ENCODE measurements at places on chromosomes 3 and 15.

DNA sequence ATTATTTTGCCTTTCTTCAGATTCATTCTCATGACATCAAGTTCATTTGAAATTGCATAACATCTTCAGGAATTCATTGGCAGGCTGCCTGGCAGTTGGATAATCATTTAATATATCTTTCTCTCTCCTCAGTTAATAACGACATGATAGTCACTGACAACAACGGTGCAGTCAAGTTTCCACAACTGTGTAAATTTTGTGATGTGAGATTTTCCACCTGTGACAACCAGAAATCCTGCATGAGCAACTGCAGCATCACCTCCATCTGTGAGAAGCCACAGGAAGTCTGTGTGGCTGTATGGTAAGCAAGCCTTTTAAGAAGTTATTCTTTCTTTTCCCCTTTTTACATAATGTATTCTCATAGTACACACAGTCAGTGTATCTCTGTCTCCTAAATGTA is 38.2 kb downstream of the TGFBR2 start:
- DNase-seq = peak; percentile 74

DNA sequence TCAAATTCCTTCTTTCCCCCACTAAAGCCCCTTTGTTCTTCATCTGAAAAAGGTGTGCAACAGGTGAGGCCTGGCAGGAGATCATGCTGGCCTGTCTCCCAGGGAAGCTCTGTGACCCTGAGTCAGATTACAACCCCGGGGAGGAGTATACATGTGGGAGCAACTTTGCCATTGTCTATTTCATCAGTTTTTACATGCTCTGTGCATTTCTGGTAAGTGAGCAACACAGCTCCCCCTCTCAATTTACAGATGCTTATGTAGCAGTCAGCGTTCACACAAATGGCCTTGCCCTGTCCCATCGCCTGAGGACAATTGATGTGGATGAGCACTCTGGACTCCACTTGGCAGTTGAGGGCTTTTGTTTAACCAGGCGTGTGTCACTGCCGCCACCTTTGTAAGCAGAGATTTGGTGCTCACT is 70.4 kb downstream of the CHDH start:
- no peak for DNase-seq

DNA sequence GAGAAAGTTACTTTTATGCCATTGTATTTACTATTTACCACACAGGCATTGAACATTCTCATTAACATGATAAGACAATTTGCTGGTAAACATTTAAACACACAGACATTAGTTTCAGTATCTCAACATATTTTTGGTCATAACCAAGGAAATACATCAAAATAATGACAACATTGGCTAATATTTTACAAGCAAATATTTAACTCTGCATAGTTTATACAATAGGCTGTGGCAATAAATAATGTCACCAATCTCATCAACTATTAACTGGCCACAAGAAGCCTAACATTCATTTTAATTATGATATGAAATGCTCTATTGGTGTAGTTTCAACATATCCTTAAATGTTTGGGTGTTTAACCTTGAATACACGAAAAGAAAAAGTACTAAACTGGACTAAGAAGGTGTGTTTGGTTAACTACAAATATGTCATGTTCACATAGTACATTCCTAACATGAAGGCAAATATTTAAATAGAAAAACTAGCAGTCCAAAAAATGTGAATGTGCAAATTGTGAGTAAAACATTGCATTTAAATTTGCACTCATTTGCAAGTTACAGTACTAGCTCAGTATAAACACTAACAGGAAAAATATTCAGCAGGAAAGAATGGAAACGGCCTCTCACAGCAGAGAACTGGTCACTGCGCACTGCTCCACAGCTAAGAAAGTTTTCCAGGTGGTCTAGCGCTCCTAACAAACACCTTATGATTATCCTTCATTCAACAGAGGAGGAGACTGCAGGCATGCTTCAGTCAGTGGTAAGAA is 106.6 kb downstream of the GLDN start:
- no peak for DNase-seq

- DNase-seq = no peak
These were observed 435.0 kb downstream of the MECOM start for GRCh38 chr3:169228522-169228921.

GRCh38 chr3:34020726-34021680 is 222.6 kb downstream of the PDCD6IP start:
- no peak for DNase-seq

- DNase-seq = no peak
These were observed 161.6 kb downstream of the GHSR start for GRCh38 chr3:172286548-172287148.

- DNase-seq = no peak
These were observed 18.1 kb downstream of the ANXA2 start for GRCh38 chr15:60379525-60380274.

GRCh38 chr3:106157411-106157810 is 288.6 kb upstream of the CBLB start:
- DNase-seq = no peak

DNA sequence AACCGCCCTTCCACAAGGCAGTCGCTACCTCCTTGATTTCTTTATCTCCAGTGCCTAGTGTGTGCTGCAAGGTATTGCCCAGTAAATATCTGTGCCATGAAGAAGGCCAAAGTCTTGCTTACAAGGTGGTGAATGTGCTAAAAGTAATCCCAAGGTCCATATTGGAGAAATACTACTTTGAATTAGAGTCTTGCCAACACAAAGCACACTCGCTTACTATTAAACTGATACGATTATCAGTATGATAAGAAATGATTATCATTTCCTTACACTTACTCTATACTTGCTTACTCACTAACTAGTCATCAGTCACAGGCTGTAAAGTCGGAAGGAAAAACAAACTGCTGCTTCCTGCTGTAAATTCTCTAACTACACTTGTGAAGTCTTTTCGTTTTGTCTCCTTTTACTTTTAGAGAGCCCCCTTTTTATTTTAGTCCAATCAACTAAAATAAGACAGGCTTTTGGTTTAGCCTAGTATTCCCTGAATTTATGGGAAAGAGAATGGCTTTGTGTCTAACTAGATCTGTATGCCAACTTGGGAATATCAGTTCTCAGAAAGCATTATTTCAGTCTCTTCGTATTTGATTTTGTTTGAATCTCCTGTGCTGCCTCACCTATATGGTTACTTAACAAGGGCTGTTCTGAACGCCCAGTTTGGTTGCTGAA is 107.1 kb upstream of the TSC22D2 start:
- no peak for DNase-seq

DNA sequence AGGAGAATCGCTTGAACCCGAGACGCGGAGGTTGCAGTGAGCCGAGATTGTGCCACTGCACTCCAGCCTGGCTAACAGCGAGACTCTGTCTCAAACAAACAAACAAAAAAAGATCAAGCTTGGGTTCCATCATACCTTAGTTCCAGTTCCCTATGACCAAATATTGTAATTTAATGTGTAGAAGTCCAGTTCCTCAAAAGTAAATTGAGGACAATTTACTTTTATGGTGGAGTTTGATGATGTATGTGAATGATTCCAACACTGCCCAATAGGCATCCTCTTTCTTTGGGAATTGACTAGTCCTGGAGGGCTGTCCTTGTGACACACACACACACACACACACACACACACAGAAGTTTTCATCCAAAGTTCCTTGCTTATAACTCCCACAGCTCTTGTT is 2.8 kb upstream of the PKM start:
- DNase-seq = no peak

DNA sequence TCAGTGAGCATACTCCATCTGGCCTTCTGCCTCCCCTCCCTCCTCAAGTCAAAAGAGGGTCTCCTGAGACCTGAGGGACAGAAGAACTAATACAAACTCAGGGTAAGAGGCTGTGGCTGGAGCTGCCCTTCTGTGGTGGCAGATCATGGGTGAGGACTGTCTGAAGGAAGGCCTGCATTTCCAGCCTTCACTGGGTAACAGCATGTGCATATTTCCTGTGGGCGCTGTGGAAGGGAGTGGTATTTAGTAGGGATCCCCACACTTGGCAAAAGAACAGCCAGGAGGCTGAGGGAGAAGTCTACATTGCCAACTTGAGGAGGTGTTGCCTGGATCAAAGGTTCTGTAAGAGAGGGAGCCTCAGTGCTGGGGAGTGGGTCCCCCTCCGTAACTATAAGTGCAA is 10.1 kb upstream of the ESYT3 start:
- DNase-seq = no peak

DNA sequence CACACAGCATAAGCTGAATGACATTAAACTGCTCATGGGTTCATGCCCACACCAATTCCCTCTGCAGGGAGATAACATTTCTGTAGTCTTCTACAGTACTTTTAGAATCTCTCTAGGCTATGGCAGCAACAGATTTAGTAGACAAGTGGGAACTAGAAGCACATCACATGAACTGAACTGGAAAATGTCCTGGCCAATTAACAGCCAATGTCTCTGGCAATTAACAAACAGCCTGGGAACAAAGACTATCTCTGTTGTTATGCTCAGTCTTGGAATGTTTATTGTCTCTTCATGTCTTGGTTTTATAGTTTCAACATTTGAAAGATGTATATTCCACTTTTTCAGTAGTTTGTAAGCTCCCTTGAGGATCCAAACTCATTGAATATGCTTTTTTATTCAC is 523.2 kb upstream of the NAALADL2 start:
- DNase-seq = no peak

- DNase-seq = no peak
These were observed 18.3 kb upstream of the FAM240A start for GRCh38 chr3:46593979-46594378.

GRCh38 chr3:18443665-18444594 is 18.8 kb upstream of the SATB1 start:
- peak; percentile 21 for DNase-seq

GRCh38 chr3:177929310-177929709 is 606.9 kb upstream of the KCNMB2 start:
- no peak for DNase-seq

GRCh38 chr15:79901958-79902357 is 5.1 kb upstream of the MTHFS start:
- DNase-seq = no peak

Measured in immature natural killer cell (primary cell).